ENCODE measurements at places on chromosomes 6 and 20.

- no peak for DNase-seq
Observed at GRCh38 chr20:43534791-43535350, 24.0 kb upstream of the SGK2 start.

DNA sequence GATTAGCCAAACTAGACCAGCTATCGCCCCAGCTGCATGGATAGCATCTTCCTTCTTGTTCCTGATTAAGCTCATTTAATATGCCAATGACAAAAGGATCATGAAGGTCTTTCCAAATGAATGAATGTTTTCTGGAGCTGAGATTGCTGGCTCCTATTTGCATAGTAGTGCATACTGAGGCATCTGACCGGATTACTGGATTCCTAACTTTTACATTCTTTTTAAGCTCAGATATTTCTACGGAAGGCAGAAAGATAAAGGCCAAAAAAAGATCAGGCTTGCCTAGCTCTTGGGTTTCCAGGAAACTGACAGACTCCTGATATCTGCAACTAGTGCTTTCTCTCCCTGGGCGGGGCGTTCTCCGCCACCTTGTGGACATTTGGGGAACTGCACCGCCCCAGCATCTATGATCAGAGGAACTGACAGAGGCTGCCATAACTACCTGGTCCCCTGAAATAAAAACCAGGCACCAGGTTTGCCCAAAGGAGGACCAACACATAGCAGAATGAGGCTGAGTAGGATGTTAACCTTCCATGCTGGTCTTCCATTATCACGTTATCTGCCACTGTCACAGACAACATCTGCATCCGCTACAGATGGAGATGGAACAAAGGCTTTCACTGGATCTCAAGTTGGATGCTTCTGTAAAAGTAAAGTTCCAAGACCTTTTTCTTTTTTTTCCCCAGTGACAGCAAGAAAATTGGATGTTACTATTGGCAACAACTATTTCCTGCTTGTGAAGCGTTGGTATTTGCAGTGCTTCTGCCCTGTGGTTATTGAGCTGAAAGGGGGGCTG is 33.2 kb downstream of the NT5E start:
- no peak for DNase-seq

DNA sequence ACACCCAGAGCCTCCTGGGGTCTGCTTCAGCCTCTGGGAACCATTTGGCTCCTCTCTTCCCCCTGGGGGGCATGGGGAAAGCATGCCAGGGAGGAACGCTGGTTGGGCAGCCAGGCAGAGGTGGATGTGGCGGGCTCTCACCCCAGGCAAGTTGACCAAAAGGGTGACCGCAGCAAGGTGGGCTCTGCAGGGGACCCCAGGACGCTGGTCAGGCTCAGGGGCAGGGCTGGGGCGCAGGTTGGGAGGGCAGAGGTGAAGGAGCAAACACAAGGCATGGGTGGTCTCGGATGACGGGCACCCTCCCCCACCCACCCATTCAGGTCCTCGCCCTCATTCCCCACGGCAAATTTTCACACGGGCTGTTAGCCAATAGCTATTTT is 30.2 kb upstream of the MRGBP start:
- no peak for DNase-seq

DNA sequence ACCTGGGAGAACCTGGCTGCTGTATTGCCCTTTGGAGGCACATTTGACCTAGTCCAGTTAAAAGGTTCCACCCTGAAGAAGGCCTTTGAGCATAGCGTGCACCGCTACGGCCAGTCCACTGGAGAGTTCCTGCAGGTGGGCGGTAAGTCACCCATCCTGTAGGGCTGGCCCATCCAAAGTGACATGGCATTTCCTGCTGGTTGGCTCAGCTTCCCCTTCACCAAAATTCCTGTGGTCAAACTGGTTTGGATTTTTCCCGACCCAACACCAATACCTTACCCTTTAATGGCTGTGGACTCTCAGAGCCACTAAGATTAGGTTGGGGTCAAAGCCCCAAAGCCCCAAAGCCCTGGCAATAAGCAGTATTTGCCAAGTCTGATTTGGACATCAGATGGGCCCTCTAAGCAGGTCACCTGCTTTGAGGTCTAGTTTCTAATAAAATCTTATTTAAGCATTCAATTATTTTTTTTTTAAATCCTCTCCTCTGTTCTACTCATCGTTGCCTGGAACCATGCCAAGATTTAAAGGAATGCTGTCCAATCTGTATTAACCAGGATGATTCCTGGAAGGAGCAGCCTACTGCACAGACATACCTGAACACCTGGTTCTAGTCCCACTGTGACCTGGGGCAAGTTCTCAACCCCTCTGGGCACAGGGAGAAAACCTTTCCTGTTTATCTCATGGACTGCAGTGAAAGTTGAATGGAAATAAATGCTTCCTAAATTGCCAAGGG is 40.8 kb downstream of the NT5E start:
- no peak for DNase-seq

DNA sequence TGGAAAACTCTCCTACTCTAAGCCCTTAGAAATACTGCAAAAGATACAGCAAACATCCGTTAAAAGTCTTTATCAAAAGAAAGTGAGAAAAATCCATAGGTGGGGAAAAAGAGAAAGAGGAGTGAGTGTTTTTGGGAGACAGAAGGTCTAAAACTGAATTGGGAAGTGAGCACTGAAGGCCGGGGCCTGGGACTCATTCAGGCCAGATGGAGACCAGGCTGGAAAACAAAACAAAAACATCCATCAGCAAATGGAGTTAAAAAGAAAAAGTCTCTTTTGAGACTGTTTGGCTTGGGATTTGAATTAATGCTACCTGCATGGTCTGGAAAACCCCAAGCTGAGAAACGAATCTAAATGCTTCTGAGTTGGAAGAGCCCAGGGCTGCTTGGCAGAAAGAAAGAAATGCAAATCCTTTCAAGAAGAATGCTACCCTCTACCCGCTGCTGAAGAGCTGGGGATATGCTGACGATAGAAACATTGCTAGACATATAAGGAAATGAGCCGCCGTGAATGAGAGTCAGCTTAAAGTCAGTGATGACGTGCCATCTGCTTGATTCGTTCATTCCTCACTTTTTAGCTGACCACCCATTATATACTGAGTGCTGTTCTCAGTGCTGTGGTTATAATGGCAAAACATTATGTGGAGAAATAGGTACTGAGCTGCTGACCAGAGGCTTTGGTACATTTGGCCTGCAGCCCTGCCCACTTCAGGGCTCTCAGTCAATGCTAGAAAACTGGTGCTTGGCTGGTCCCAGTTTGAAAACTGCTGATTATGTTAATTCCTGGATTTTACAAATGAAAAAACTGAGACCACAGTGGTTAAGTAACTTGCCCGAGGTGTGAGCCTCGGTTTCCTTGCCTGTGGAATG is 28.0 kb upstream of the TULP4 start:
- DNase-seq = no peak

DNA sequence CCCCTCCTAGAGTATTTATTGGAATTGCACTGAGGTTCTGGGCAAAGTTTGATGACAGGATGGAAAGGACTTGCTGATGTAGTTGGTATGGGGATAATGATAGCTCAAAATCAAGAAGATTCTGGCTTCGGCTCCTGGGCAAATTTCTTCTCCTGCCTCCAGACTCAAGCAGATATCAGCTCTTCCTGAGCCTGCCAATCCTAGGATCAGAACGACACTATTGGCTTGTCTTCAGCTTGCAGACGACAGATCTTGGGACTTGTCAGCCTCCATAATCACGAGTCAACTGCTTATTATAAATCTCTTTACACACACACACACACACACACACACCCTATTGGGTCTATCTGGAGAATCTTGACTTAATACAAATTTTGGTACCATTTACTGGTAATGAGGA is 131.1 kb downstream of the PREX1 start:
- no peak for DNase-seq

DNA sequence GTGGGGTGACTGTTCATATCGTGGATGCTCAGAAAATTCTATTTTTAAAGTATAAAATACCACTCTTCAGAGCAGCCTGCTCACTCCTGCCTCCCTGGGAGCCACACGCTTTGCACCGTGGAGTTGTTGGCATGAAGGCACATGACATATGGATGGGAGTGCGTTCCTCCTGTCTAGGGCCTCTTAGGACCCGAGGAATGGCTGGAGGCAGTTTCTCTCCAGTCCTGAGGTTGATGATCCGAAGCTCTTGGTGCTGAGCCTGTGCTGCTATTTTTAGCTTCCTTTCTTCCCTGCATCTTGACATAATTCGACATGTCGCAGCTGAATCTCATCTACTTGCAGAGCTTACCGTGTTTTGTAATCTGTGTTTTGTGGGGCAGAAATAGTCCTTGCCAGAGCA is 73.9 kb downstream of the PHACTR3 start:
- no peak for DNase-seq

DNA sequence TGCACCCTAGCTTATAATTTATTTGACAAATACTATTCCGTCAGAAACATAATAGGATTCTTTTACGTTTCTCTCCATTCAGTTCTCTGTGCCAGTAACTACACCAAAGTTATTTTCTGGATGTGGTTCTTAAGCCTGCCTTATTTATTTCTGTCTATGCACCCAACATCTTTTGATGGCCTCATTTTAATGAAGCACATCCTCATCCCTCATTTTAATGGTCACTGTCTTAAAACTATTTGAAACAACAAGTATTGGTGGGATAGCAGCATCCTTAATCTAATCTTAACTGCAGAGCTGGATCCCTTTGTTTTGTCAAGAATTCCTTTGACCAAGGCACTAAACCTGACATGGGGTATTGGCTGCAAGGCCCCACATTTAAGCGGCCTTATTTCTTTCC is 11.0 kb downstream of the FAM135A start:
- DNase-seq = no peak

GRCh38 chr6:114142258-114142657 is 171.3 kb upstream of the HDAC2 start:
- DNase-seq = no peak

- DNase-seq = no peak
Observed at GRCh38 chr6:132675749-132676148, 16.8 kb upstream of the TAAR1 start.

- no peak for DNase-seq
Observed at GRCh38 chr6:128161839-128162238, 261.0 kb upstream of the THEMIS start.

GRCh38 chr6:117495869-117496268 is 13.4 kb downstream of the DCBLD1 start:
- no peak for DNase-seq

- DNase-seq = no peak
Observed at GRCh38 chr6:15870333-15871043, 207.7 kb upstream of the DTNBP1 start.

DNA sequence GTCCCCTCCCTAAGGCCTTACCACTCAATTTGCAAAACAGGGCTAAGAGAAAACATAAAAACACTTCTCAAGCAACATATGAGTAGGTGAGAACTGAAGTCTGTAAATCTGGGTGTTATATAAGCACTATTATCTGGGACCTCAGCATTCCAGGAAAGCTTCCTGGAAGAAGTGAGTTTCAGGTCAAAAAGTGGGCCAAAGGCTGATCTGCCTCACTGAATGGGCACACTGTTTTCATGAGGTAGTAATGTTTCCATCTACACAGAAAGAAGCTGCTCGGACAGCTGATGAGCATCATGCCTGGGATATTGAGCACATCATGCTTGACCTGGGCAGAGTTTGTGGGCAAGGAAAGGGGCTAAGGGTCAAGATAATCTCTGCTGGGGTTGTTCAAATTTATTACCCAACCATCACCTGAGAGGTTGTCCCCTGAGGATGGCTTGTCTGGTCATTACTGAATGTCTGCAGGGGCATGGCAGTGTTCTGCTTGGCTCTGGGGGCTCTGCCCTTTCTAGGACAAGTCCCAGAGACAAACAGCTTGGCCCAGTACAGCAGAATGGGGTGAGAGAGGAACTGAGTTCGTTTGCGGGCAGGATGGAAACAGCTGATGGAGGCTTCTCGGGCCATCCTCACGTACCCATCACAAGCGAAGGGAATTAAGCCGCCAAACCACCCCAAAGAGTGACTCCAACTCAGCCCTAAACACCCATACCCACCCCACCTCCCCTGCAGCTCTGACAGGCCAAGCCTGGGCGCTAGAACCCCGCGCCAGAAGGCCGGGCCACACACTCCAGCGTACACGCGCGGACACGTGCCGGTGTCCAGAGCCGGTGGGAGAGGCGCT is 1.2 kb upstream of the SYNJ2 start:
- DNase-seq = no peak

- no peak for DNase-seq
Observed at GRCh38 chr6:2877057-2877882, 25.8 kb downstream of the SERPINB9 start.

GRCh38 chr6:45531999-45532595 is 154.4 kb upstream of the SUPT3H start:
- DNase-seq = no peak

DNA sequence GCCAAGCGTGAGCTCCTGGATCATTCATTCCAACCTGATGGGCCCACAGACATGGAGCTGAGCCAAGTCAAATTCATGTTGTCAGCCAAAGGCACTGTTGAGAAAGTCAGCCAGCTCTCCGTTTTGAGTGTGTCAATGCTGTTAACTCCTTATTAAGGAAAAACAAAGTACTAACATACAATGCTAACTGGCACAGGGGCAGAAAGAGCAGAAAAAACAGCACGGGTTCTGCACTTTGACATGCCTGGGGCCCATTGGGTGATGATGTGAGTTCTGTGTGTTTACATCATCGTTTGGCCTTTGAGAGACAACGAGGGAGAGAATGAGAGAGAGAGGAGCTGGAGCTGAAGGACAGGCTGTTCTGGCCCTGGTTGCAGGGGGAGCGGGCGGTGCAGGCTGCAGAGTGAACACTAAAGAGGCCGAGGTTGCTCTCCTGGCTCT is 85.9 kb downstream of the SMOC2 start:
- no peak for DNase-seq

DNA sequence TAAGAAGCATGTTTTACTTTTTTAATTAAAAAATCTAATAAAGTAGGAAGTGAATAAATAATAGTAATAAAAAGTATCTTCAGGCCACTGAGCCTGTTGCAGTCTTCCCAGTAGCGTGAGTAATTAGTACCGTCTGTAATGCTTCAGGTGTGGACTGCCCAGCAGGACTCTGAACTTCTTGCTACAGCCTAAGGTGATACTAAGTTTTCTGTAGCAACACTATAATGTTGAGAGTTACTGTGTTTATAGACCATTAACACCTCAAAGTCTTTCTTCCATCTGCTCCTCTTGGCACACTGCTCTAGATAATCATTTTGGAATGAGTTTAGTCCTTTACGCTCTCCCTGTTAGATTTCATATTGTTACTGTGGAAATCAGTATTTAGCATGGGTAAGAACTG is 28.4 kb downstream of the VAPB start:
- DNase-seq = no peak

GRCh38 chr6:87976616-87977015 is 71.0 kb upstream of the SPACA1 start:
- no peak for DNase-seq

DNA sequence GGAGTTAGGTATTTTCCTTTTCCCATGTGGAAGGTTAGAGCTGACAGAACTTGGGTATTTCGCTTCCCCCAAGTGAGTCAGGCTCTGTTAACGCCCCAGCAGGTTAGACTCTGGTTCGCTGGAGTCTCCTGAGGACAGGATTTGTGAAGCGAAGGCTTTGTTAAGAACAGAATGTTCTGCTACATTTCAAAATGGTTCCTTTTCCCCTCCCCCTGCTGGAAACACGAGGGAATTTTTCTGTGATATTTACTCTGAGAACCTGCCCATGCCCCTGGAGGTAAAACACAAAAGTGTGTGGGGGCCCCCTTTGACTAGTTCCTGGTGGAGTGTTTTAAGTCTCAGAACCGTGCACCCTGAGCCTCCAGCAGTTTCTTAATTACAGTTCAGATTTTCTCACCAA is 731.4 kb upstream of the CITED2 start:
- DNase-seq = no peak

- DNase-seq = no peak
Observed at GRCh38 chr6:135183002-135183531, 2.0 kb downstream of the MYB start.
